GF-D8 (cell line): ENCODE measurements at places on chromosomes 6 and 20.
A peak's percentile ranks its signal among the peaks of the same experiment; 100 is the strongest.

- DNase-seq: no peak
Observed at GRCh38 chr6:31620586-31621319, at the start of gene PRRC2A. TSS of gene PRRC2A (plus strand) at chr6:31620715. CDS start at chr6:31622790, 2,075 bp downstream.

GRCh38 chr6:125421836-125422235 lies 120.1 kb upstream of the HDDC2 start:
- no peak for DNase-seq

GRCh38 chr6:154754152-154754551 lies 20.9 kb downstream of the SCAF8 start:
- no peak for DNase-seq

GRCh38 chr20:52826722-52827121 lies 145.4 kb upstream of the TSHZ2 start:
- no peak for DNase-seq

DNA sequence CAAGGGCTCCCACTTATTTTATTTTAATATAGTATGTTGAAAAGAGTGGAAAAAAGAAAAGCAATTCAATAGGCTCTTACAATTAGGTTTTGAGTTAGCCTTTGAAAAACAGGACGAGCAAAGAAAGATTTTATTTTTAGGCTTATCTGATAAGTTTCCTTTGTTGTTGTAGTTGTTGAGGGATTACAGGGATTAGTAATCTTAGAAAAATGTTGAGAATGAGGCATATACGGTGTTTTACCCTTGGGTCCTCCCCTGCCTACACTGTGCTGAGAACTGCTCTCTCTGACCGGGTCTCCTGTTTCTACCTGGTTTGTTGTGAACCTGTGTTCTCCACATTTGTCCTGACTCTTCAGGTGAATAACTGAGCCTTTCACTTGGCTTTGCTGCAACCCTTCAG lies 16.7 kb downstream of the TRAPPC3L start:
- no peak for DNase-seq

- no peak for DNase-seq
Observed at GRCh38 chr20:44703183-44703925, 11.8 kb upstream of the CCN5 start.

- DNase-seq: no peak
Observed at GRCh38 chr20:41038878-41039404, 10.3 kb downstream of the TOP1 start.

- peak; percentile 12 for DNase-seq
Observed at GRCh38 chr6:90083891-90084290, 189.6 kb downstream of the GJA10 start.

GRCh38 chr6:16295060-16295459 lies 56.7 kb downstream of the GMPR start:
- DNase-seq: no peak

DNA sequence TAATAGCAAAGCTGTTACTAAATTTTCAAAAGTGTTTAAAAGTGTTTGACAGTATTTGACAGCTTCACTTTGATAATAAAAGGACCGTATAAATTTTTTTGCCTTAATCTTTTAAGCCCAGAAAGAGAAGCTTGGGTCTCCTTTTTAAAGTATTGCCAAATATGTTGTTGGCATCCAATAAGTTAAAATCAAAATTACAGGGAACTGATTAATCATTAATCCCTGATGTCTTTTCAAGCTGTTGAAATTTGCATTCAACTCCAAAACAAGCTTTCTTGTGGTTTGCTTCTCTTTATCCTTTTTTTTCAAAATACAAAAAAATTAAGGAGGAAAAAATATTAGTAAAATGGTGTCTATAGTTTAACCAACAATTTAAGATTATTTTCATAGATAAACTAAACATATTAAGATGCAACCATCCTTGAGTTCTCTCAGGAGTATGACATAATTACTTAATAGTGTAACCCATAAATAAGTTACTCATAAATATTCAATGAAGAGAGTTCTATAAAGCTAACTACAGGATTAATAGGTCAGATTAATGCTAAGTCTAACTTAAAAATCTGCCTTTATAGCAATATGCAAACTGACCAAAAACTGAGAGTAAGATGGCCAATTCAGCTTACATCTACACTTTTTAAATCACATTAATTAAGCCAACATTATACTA lies 27.0 kb upstream of the CALHM6 start:
- DNase-seq: no peak

- DNase-seq: no peak
Observed at GRCh38 chr6:20061952-20062351, 150.3 kb downstream of the MBOAT1 start.

GRCh38 chr6:154950979-154951344 lies 44.2 kb upstream of the TIAM2 start:
- DNase-seq: no peak

GRCh38 chr6:83546636-83547035 lies 34.3 kb downstream of the PRSS35 start:
- DNase-seq: no peak

DNA sequence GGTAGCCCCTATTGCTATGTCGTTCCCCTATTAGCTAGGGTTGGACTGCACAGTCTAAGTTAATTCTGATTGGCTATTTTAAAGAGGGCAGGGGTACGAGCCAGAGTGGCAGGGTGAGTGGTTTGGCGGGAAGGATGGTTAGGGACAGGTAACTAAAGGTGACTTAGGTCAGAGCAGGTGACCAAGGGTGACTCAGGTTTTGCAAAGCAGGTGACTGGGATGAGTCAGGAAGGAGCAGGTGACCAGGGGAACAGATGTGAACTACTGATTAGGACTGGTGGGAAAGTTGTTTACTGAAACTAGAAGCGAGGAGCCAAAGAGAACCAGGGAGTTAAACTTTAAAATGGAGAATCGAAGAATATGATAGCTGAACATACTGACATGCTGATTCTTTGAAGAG lies 295.2 kb downstream of the GJA1 start:
- DNase-seq: no peak

GRCh38 chr6:15336900-15337560 lies 91.2 kb downstream of the JARID2 start:
- DNase-seq: peak; percentile 23

DNA sequence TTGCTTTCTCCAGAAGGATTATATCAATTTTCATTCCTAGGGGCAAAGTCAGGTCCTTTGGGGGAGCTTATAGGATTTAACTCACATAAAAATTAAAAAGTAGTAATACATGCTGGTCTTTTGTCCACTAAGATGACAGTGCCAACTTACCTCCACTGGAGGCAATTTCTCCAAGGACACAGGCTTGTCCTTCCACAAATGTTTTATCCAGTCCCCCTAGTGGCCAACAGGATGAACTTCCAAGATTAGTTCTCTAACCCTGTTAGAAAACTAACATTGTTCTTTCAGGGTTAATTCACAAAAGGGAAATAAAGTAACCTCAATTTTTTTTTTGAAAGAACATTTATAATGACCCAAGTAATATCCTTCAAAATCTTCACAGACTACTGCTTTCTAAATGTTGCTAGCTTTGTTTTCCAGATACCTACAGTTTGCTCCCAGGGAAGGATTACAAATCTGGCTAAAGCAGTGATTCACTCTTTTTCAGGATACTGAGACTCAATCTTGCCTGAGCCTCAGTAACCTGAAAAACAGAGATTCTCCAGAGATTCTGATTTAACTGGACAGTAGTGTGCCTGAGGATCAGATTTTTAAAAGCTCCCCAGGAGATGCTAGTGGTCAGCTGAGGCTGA lies 31.7 kb upstream of the UBR2 start:
- DNase-seq: peak; percentile 11

DNA sequence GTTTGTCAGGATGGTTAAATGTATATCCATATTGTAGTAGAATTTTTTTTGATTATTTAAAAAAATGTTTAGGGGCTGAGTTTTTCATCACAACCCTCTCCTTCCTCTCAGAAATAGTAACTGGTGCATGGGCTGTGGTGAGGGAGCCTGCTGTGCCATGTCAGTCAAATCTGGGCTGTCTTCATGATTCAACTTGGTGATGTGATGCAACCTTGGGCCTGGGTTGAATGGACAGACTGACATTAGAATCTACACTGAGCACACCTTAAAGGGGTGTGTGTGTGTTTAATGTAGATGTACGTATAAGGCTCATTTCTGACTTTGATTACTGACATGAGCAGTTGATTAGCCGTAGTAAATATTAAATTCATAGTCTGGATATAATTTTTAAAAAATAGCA lies 3.7 kb downstream of the TJAP1 start:
- no peak for DNase-seq

- DNase-seq: no peak
Observed at GRCh38 chr6:12335717-12336116, 45.6 kb downstream of the EDN1 start.

- no peak for DNase-seq
Observed at GRCh38 chr6:49054311-49054710, 408.7 kb downstream of the MMUT start.

- no peak for DNase-seq
Observed at GRCh38 chr6:30744054-30744805, at the start of gene IER3. TSS of gene IER3 (minus strand) at chr6:30744547. CDS start at chr6:30744518, 29 bp downstream.

- no peak for DNase-seq
Observed at GRCh38 chr6:44456070-44456965, 68.8 kb downstream of the CDC5L start.

- no peak for DNase-seq
Observed at GRCh38 chr6:46138281-46138680, 8.5 kb downstream of the ENPP4 start.

GRCh38 chr20:14716351-14716801 lies 379.0 kb upstream of the FLRT3 start:
- no peak for DNase-seq

DNA sequence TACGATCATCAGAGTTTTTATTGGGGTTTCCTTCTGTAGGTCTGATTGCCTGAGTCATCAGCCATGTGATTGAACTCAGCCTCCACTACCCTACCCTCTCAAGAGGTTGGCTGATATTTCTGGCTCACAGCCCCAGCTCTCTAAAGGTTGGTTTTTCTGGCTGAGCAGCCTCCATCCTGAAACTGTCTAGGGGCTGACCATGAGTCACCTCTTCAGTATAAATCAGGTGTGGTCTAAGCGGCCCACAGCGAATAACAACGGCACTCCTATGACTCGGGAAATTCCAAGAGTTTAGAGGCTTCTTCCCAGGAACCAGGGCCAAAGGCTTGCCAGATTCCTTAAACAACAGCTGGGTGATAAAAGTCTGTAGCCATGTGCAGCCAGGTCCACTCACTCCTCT lies 115.5 kb downstream of the SOD2 start:
- DNase-seq: no peak

DNA sequence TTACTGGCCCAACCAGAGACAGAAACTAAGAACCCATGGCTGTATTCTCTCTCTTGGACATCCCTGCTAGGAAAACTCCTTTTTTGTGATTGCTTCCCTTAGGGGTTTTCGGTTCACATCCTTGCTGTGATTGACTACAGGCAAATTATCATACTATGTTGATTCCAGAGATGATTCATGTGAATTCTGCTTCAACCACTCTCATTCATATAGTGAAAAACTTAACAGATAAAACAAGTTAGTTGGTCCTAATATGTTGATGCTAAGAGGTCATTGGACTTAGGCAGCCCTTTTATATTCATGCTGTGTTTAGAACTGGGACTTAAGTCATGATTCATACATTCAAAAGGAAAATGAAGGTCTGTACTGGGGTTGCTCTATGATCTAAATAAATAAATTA lies 76.9 kb upstream of the CCN2 start:
- DNase-seq: no peak

DNA sequence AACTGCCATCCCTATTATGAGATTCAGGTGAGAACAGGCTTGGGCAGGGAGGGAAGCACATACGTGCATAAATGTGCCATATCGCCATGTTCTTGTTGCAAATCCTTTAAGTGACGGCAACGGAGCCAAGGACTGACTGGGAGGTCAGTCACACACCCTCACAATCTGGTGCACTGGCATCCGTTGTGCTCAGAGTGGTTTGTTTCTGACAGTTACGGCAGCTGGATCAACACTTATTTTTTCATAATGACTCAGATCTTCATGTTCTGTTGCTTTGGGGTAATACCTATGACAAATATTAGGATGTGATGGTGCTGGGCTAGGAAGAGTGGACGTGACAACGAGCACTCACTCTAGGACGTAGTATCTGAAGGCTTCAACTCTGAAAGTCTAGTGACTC lies 56.2 kb upstream of the PREP start:
- DNase-seq: no peak

DNA sequence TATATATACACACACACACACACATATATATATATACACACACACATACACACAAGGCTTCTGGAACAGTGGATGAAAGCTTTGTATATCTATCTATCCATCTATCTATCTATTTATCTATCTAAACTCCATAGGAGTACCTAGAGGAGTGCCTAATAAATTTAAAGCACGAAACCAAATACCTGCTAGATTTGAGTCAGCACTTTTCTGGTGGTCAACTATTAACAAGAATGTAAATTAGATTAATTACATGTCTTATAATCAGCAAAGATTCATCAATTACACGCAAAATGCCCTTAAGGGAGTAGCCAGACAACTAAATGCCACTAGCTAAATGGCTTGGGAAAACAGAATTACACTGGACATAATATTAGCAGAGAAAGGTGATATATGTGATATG lies 26.6 kb downstream of the HLA-A start:
- DNase-seq: no peak

DNA sequence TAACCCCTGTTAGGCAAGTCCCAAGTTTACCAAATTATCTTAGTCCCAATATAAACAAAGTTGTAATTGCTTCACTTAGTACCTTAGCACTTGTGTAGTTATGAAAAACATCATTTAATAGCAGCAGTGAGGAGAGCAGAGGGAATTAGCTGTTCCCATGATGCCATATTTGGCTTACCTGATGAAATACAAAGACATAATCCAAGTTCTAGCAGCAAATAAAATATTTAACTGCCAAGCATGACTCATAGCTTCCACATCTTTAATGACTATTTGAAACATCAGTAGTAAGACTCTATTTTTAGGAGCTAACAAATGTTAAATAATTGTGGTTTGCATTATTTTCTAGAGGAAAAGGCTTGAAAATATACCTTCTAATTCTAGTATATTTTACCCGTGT lies 94.0 kb upstream of the MCHR2 start:
- DNase-seq: no peak

DNA sequence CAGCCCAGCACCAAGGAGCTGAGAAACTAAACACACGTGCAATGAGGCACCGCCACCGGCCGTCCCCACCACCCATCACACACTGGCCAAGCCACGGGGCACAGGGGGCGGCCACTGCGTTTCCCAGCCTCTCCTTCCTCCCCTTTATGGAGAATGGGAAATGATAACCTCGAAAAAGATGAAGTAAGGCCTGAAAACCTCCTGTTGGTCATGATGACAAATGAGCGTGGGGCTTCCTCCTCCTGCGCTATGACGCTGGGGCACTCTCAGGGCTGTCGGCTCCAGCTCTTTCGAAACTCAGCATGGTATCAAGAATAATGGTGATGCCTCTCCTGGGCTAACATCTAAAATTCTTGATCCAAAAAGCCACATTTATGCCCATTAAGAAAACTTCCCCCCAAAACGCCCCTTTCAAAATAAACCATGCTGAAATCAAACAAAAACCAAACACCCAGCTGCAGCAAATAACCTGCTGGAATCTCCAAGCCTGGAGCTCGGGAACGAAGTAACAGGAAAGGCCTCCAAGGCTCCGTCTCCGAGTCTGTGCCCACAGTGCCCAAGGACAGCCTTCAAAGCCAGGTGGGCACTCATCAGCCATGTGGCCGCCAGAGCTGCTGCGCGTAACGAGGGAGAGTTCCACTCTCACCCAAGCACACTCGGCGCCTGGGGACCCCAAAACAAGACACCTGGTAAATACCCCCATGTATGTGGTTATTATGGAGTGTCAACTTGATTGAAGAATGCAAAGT lies 50.0 kb downstream of the TAF4 start:
- no peak for DNase-seq

GRCh38 chr20:33673114-33673409 lies 1.2 kb downstream of the NECAB3 start:
- DNase-seq: no peak

GRCh38 chr20:62120990-62121775 lies 1.1 kb upstream of the LSM14B start:
- DNase-seq: no peak
